Thoracic aorta endothelial cell (primary cell): ENCODE measurements at places on chromosomes 7 and 10. TPM values are rescaled to one million over a fixed set of nuclear protein-coding genes. Genes with fewer than 3 reads are reported as not detected.

PPP2R2D gene
- total RNA-seq, result 31.7 and 37.9 TPM in 2 replicates

SHOC2 gene
- 64.0 and 68.9 TPM in 2 replicates for total RNA-seq

TUBAL3 gene
- total RNA-seq, result 0.57 and 0.66 TPM in 2 replicates

NACAD gene
- 0.66 and 1.1 TPM in 2 replicates for total RNA-seq

MKI67 gene
- 63.0 and 98.2 TPM in 2 replicates for total RNA-seq

CCL24 gene
- total RNA-seq, result 0.53 TPM in 1 of 2 replicates, not detected in the other

RAPGEF5 gene
- total RNA-seq, result 140 and 233 TPM in 2 replicates

AOAH gene
- not detected in 2 replicates for total RNA-seq

PPP1R17 gene
- not detected in 2 replicates for total RNA-seq

CLDN4 gene
- under 0.01 TPM in 1 of 2 replicates, not detected in the other for total RNA-seq

RELN gene
- total RNA-seq, result 2.1 and 5.2 TPM in 2 replicates

NDUFB8 gene
- 133 and 158 TPM in 2 replicates for total RNA-seq

MYH16 gene
- total RNA-seq, result 0.93 and 1.1 TPM in 2 replicates

CYP26A1 gene
- total RNA-seq, result 0.40 and 0.72 TPM in 2 replicates

POLR2J2 gene
- total RNA-seq, result 7.7 and 10.1 TPM in 2 replicates

NUPR2 gene
- not detected in 2 replicates for total RNA-seq

SLC25A28 gene
- 9.0 and 13.1 TPM in 2 replicates for total RNA-seq

VIPR2 gene
- not detected in 2 replicates for total RNA-seq

CCDC71L gene
- 49.7 and 50.8 TPM in 2 replicates for total RNA-seq

VOPP1 gene
- 145 and 163 TPM in 2 replicates for total RNA-seq

FZD8 gene
- 15.3 and 22.5 TPM in 2 replicates for total RNA-seq

HOXA4 gene
- 0.80 and 1.9 TPM in 2 replicates for total RNA-seq

DNAJC12 gene
- total RNA-seq, result 0.14 and 0.53 TPM in 2 replicates

CAMK1D gene
- total RNA-seq, result 1.5 and 1.6 TPM in 2 replicates

COL26A1 gene
- total RNA-seq, result not detected in 2 replicates

MTG1 gene
- 40.7 and 45.3 TPM in 2 replicates for total RNA-seq

ALOX5 gene
- not detected in 2 replicates for total RNA-seq

WNT2 gene
- not detected in 2 replicates for total RNA-seq

GIMAP8 gene
- total RNA-seq, result 75.1 and 75.3 TPM in 2 replicates

SDK1 gene
- total RNA-seq, result 0.50 and 1.7 TPM in 2 replicates

CYP26C1 gene
- 0.80 and 1.0 TPM in 2 replicates for total RNA-seq

RADIL gene
- 0.80 and 2.0 TPM in 2 replicates for total RNA-seq

NPC1L1 gene
- total RNA-seq, result not detected in 2 replicates

MSMB gene
- total RNA-seq, result not detected in 2 replicates

CRYGN gene
- not detected in 2 replicates for total RNA-seq

C10orf53 gene
- total RNA-seq, result not detected in 2 replicates

SFXN3 gene
- 73.4 and 84.9 TPM in 2 replicates for total RNA-seq

PPIF gene
- 35.4 and 41.4 TPM in 2 replicates for total RNA-seq

TAC1 gene
- total RNA-seq, result not detected in 2 replicates

DKK1 gene
- 196 and 220 TPM in 2 replicates for total RNA-seq

DPP6 gene
- not detected in 2 replicates for total RNA-seq

TEX47 gene
- not detected in 2 replicates for total RNA-seq

WEE2 gene
- not detected in 2 replicates for total RNA-seq

LIPF gene
- not detected in 2 replicates for total RNA-seq

SPDYE11 gene
- not detected in 2 replicates for total RNA-seq

THSD7A gene
- total RNA-seq, result 10.5 and 24.7 TPM in 2 replicates

NKX6-2 gene
- total RNA-seq, result not detected in 2 replicates
